ENCODE measurements at places on chromosomes 11 and 22.

DNA sequence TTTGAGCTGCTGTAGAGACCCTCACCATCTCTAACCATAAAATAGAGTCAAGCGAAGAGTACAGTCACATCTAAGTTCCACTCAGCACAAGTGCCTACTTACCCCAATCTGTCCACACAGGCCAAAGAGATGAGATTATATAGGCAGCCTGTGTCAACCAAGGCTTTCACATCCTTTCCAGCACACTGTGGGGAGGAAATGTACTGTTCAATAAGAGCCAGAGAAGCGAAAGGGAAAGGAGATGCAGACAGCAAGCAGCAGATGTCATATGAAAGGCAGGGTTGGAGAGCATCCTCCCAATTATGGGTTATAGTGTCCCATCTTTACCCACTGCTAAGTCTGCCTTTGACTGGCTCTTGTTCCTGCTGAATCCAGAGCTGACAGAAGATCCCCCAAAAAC is 16.4 kb downstream of the NRIP3 start:
- no peak for DNase-seq

GRCh38 chr11:96990914-96991313 is 601.1 kb downstream of the JRKL start:
- no peak for DNase-seq

DNA sequence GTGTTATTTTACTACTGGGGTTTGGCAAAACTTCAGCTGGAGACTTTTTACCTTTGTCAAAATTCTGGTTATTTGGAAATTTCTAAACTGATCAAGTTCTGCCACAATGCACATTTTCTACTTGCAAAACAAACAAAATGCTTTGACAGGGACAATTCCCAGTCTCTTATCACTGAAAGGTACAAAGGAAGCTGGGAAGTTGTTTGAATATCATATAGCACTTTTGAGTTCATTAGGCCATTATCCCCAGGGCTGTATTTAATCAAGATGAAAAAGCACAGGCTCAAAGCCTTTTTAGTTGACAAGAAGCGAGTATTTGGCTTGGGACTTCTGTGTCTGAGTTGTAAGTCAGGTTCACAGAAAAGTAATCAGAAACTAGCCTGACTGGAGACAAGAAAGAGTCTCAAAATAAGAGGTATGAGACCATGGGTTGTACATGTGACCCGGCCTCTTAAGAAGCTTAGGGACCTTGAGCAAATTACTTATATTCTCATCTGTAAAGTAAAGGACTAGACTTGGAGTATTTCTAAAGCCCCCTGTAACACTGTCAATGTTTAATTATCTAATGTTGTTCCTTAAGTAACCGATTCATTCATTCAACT is 2.9 kb upstream of the HORMAD2 start:
- DNase-seq: no peak

DNA sequence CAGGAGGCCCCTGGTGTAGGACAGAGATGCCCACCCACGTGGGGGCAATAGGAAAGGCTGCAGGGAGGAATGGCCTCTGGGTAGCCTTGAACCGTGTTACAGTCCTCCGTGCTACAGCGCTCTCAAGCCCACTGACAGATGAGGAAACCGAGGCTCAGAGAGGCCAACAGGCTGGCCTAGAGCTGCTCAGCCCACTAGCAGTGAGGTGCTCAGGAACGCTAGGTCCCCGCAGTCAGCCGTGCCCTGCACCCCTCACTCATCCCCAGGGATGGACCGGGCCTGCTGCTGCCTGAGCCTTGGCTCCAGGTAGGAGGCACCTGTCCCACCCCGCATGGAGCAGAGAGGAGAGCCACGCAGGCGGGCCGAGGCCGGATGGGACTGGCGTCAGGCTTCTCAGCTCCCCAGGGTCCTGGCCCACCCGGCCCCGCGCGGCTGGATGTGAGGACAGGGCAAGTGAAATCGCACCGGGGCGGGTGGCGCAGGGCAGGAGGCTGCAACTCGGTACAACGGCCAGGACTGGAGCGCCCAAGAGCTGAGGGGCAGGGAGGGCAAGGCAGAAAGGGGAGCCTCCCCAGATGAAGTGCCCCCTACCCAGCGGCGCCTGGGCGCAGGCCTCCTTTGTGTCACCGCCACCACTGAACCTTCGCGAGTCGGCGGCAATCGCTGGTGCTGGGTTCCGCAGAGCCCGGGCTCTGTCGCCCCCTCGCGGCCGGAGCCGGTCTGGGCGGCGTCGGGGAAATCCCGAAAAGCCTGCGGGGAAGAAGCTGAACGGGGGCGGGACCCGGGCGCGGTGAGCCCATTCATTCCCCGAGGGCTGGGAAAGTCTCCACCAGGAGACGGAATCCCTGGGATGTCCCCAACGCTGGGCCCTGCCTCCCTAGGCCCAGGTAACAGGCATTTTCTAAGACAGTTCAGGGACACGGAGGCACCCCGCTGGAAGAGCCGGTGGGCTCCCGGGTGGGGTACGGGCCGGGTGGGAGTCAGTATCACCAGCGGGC is 8.4 kb upstream of the SLC2A11 start:
- DNase-seq: peak; percentile 93

DNA sequence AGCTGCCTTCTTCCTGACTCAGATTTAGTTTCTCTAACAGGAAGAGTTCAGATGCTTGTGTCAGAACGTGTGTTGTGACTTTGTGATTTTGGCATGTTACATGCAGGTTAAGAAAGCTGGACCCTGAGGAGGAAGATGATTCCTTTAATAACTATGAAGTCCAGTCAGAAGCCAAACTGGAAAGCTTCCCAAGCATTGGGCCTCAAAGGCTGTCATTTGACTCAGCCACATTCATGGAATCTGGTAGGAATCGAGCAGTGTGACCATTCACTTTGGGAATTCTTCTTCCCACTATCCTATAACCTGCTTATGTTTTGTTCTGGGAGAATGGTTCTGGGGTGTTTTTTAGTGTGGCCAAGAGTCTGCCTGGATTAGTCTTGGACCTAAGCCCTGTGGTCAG is 48.0 kb downstream of the CABIN1 start:
- no peak for DNase-seq

DNA sequence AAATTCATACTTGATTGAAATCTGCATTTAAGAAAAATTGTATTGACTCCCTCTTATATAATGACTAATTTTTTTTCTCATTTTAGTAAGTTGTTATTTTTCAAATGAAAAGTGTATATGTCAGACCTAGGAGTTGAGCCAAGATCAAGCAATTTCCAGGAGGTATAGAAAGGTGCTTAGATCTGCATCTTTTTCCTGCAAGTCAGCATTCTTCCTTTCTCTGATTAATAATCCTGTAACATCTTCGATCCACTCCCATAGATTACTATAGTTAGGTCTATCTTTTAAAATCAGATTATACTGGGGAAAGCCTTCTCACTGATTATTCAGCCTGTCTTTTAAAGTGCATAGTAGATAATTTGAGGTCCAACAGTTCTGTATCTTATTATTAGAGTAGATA is 12.7 kb downstream of the HOATZ start:
- DNase-seq: no peak

DNA sequence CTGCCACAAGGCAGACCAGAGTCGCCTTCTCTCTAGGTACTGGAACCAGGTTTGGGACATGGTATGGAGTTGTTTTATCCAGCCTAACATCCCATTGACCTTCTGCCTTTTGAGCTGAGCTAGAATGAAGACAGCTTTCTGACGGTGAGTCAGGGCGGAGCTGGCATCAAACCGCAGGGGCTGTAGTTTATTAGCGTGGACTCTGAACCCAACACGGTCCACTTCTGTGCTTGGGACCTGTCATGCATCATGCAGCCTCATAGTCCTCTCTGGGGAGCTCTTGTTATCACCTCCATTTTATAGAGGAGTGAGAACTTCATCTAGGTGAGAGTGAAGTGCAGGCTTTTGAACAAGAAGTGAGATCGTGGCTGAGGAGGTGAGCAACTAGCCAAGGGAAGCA is 8.3 kb downstream of the GAL3ST1 start:
- DNase-seq: no peak

DNA sequence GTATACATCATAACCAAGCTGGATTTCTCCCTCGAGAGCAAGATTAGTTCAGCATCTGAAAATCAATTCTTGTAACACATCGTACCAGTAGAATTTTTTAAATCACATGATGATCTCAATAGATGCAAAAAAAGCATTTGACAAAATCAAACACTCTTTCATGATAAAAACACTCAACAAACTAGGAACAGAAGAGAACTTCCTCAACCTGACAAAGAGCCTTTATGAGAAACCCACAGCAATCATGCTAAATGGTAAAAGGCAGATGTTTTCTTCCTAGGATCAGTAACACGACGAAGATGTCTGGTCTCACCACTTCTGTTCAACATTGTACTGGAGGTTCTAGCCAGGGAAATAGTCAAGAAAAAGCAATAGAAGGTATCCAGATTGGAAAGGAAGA is 34.1 kb upstream of the TMPRSS4 start:
- no peak for DNase-seq

DNA sequence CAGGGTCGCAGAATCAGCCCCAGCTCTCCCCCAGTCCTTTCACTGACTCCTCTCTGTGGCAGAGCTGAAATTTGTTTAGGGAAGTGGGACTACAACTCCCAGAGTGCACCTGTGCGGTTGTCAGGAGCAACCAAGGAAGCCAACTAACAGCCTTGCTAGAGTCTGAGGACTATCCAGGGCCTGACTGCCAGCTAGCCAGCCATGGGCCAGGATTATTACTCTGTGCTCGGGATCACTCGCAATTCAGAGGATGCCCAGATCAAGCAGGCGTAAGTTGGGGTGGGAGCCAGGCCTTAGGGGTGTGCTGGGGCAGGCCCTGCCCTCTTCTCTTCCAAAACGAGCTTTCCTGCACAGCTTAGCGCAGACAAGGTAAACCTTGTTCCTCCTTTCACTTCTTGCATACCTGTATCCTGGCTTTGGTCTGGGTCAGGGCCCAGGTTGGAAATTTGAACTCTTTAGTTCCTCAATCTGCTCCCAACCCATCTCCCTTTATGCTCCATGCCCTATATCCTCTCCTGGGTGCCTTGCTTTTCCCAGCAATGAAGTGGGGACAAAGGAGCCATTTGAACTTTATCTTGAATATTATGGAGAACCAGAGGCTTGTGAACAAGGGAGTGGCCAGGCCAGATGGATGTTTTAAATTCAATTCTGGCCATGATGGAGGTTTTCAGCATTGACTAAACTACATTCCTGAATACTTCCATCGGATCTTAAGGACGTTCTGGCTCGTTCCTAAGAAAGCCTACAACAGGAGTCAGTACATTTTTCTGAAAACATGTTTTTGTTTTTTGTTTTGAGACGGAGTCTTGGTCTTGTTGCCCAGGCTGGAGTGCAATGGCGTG is at the start of gene DNAJB13:
Gene DNAJB13 (plus strand): TSS at position 158 of the 842 bp plus-strand sequence. CDS start 44 bp downstream, at position 202.
- DNase-seq: no peak

GRCh38 chr22:27982630-27983180 is 63.6 kb upstream of the PITPNB start:
- no peak for DNase-seq

GRCh38 chr22:41842996-41843970 is 10.4 kb downstream of the SREBF2 start:
- DNase-seq: no peak

- no peak for DNase-seq
Observed at GRCh38 chr11:45468267-45468856, 182.2 kb upstream of the SYT13 start.

GRCh38 chr22:23574877-23575276 is 5.2 kb downstream of the IGLL1 start:
- DNase-seq: no peak

DNA sequence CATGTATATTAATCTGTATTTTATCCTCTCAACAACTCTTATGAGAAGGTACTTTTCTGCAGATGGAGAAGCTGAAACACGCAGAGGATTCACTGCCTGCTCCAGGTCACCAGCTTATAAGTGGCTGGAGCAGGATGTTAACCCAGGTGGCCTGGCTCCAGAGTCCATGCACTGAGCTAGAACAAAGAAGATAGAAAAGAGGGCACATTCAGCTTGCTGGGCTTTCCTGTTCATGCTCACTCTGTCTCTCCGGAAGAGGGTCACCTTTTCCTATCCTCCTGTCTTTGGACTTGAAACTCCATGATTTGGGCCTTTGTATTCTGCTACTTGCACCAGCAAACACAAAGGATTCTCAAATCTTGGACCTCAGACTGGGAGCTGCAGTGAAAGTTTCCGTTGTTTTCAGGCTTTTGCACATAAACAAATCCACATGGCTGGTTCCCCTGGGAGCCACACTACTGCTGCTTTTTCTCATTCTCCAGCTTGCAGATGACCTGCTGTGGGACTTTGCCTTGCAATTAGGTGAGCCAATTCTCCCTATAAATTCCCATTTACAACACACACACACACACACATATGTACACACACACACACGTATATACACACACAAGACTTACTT is 117.3 kb upstream of the GRK3 start:
- DNase-seq: no peak

DNA sequence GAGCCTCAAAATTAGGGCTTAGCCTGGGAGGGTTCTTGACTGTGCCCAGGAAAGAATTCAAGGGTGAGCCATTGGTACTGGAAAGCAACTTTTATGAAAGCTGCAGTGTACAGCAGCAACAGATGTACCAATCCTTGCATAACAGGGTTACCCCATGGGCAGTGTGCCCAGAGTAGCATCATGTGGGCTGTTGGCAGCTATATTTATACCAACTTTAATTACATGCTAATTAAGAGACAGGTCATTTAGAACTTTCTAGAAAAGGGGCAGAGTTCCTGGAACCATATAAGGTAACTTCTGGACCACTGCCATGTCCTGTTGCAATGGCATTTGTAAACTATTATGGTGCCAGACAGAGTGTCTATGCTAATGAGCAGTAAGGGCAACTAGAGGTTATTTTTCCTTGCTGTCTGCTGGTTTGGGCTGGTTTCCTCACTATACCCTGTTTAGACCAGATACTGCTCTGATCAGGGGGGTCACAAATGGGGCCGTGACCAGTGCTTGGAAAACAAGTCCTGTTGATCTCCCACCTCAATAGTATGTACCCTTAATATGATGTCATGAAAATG is 1120.5 kb upstream of the RAG2 start:
- no peak for DNase-seq

Measured in activated T-cell treated with anti-CD3 and anti-CD28 coated beads, Interleukin-2, amount 50 U/mL, for 1 hour (primary cell).